ENCODE measurements at places on chromosomes 7 and 10. TPM values are rescaled to one million over a fixed set of nuclear protein-coding genes. Genes with fewer than 3 reads are reported as not detected.

The GNGT1 gene
- not detected for total RNA-seq

The GRM3 gene
- not detected for total RNA-seq

The LIPJ gene
- total RNA-seq, result not detected

- no peak for DNase-seq
These were observed 534 bp downstream of the UBE3C start for GRCh38 chr7:157139111-157139809.

GRCh38 chr10:103766751-103767505, 88.4 kb downstream of the SH3PXD2A start:
- DNase-seq, result no peak

- no peak for DNase-seq
These were observed 24.9 kb upstream of the SLC29A3 start for GRCh38 chr10:71294091-71294561.

DNA sequence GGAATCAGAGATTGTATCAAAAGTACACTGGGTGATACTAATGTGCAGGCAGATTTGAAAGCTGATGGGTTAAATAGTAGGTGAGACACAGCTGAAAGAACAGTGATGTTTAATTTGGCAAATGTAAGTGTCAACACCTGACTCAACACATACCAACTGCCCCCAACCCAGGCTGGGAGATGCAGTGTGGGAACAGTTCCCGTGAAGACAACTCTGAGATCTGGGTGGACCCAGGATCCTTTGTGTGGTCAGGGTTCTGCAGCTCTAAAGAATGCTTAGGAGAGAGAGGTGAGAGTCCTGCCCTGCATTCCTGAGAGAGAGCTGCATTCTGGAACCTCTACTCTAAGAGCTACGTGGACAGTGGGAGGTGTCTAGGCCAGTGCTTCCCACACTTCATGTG, 479.7 kb downstream of the RPS24 start:
- no peak for DNase-seq

DNA sequence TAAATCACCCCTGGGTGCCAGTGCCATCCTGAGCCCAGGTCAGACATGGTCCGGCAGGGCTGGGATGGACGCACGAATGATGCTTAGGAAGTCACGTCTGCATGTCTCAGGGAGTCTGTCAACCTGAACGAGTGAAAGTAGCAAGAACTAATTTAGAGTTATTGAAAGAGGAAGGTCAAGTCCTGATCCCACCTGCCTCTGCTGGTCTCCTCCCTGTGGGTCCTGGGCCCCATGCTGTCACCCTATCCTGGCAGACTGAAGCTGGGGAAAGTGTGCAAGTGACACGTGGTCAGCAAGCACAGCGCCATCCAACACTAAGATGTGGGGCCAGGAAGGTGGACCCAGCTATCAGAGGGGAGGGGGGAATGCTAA, 26.1 kb upstream of the GRID1 start:
- no peak for DNase-seq

DNA sequence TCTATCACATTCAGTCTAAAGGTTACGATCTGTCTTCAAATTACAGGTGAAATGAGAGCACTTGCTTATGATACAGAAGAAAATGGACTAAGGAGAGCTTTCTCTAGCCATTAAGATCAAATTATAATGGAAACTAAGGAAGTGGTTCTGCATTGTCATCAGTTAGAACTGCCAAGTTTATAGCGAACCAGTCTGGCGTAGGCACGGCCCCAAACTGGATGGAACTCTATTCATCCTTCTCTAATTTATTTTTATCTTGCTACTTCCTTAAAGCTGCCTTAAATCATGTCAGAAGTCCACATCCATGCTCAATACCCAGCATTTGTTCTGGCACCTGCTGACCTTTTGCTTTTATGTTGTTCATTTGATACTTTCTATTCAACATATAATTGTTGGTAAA, 63.7 kb upstream of the APBB1IP start:
- DNase-seq, result no peak

- DNase-seq, result no peak
These were observed 31.5 kb downstream of the NMT2 start for GRCh38 chr10:15137036-15137359.

DNA sequence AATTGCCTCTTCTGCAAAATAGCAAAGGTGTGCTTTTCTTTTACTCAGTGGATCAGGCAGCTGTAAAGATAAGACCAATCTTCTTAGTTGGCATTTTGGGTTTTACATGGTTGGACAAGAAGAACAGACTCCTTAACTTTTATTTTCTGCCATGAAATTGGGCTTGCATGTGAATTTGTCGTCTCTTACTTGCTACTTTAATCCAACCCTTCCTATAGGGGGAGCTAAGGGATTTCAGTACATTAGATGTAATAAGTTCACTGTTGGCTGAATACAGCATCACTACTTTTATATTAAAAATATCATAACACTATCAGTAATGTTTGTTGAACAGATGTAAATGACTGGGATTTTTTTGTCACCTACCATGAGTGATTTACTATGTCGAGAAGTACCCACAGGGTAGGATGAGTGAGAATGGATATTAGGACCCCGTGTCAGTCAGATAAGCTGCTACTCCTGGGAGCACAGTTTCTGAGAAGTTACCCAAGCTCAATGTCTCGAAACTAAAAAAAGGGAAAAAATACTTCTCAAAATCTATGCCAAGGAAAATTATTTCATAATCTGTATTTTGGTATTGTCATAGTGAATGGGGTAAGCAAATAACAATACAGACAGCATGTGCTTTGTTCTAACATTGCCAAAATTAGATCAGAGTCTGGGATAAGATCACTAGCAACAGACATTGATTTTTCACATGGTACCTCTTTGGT, 127.4 kb upstream of the AGR3 start:
- DNase-seq, result peak; percentile 39

- DNase-seq, result no peak
These were observed 413.7 kb upstream of the GHITM start for GRCh38 chr10:83725567-83725966.

GRCh38 chr7:27840313-27840712, 100.4 kb downstream of the TAX1BP1 start:
- DNase-seq, result no peak

GRCh38 chr10:71127104-71127503, 85.3 kb upstream of the UNC5B start:
- no peak for DNase-seq

- no peak for DNase-seq
These were observed 33.9 kb downstream of the ADRA2A start for GRCh38 chr10:111110771-111111170.

Data from glomerular endothelial cell (primary cell).